ENCODE measurements at places on chromosomes 5 and 9.

- DNase-seq: peak; percentile 93
These were observed 457.3 kb downstream of the RAB3C start for GRCh38 chr5:59040024-59040803.

GRCh38 chr5:72032788-72033187 is 74.5 kb upstream of the MAP1B start:
- DNase-seq: no peak

DNA sequence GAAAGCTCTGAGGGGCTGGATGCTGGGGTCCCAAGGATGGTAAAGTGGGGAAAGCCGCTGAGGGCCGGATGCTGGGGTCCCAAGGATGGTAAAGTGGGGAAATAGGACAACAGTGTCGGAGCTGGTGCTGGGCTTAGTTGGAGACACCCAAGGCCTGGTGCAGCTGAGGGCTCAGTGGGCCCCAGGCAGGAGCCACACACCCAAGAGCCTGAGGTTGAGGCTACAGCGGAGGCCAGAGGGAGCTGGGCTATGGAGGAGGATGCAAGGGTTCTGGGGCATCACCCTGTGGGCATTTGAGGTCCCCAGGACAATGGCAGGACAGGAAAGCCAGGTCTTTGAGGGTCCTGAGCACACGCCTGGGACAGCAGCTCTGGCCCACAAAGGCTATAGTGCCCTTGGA is 19.1 kb upstream of the SLC9A3 start:
- DNase-seq: no peak

DNA sequence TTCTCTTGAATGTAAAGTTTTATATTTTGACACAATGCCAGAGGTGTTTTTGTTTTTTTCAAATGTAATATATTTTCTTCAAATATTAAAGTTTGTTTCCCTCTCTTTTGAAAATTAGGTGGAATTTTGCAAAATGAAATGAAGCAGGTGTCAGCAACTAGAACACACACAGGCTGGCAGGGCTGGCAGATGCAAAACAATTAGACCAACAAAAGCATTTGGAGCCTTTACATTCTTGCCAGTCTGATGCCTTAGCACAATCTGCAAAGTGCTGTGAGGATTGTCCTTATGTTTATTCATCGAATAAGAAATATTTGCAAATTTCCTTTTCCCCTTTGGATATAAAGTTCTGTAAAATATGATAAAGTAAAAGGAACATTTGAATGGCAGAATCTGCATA is 1063.9 kb downstream of the CDH9 start:
- no peak for DNase-seq

DNA sequence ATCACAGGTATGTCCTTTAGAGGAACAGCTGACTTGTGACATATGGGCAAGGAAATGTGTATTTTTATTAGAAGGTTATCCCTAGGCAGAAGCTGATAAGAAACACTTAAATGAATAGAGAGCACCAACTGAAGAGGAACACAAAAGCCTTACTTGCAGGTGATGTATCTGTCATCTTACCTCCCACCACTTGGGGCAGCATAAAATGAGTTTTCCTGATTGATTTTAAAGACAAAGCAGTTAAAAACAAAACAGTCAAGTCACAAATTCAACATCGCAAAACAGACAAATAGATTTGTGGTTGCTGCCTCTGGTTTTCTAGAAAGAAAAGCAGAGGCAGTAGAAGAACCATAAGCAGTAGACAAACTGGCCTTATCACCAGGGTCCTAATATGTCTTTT is 302.4 kb upstream of the ZNF462 start:
- no peak for DNase-seq

- no peak for DNase-seq
These were observed 122.6 kb downstream of the PDE4D start for GRCh38 chr5:59770953-59771352.

DNA sequence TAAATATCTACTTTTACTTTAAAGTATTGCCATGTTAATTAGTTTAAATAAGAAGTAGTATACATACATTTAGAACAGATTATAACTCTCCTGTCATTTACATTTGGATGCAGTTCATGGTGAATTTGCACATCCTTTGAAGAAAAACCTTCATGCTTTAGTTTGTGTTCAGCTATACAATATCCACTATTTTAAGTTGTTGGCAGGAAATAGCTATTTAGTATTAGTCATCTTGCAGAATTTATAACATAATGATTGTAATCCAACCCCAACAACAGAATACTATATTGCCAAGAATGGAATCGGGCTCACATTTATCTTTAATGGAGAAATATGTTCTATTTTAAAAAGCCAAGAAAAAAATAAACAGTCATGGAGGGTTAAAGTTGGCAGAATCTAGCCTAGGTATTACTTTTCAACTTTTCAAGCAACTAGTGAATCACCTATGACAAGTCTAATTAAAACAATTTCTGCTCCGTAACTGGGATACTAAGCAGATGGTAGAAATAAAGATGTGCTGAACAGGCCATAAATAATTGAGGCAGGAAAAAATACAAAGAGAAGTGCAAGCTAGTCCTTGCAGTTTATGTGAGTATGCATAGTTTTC is 1170.6 kb upstream of the NUDT12 start:
- no peak for DNase-seq

DNA sequence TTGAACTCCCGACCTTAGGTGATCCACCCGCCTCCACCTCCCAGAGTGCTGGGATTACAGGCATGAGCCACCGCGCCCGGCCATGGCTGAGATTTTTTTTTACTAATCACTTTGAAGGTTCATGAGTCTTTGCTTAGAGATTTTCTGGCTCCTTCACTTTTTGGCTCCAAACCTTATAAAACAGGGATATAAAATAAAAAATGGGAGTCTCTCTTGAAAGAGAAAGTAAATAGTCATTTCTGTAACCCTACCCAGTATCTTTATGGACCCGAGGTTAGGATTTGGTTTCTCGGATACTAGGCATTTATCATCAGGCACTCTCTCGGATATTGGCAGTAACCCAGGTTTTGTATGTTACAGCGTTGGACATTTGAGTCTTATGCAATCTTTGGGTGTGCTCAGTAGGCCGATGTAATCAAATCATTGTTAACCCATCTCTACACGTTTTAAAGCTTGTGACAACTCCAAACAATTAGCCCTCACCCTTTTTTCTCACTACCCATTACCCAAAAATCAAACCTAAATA is 25.3 kb downstream of the STXBP1 start:
- DNase-seq: no peak

- no peak for DNase-seq
These were observed 35.4 kb upstream of the ZNF354A start for GRCh38 chr5:178765753-178766300.
